ENCODE measurements at places on chromosomes 2 and 18.

DNA sequence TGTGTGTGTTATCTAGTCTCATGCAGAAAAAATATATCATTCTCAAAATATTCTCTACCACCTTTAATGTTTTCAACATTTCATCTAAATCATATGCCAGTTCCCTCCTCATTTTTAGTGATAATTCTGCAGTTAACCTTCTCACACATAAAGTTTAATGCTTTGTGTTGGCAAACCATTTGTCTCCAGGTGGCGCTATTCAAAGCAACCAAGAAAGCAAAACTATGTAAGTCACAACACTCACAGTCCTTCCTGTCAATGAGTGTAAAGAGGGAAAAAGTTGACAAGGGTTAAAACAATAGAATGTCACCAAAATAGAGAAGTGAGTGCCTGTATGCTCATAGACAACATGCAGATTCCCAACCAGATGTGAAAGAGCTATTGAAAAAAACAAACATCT lies 961.6 kb upstream of the LRRTM1 start:
- no peak for DNase-seq

DNA sequence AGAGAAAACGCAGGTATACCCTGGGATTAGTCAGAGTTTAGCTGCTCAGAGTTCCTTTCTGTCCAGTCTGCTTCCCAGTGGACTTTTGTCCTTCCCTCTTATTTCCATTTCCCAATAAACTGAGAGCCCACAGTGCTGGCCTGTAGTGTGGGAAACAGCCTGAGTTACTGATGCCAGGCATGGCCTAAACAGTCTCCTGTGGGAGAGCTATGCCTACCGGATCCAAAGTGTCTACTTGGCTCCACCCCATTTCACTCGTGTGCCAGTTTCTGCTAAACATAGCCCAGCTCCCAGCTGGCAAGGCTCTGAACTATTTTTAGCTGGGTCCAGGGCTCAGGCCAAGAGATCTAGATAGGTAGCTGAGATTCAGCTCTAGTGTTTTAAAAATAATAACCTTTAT lies 15.6 kb upstream of the PPP1CB start:
- DNase-seq = no peak

DNA sequence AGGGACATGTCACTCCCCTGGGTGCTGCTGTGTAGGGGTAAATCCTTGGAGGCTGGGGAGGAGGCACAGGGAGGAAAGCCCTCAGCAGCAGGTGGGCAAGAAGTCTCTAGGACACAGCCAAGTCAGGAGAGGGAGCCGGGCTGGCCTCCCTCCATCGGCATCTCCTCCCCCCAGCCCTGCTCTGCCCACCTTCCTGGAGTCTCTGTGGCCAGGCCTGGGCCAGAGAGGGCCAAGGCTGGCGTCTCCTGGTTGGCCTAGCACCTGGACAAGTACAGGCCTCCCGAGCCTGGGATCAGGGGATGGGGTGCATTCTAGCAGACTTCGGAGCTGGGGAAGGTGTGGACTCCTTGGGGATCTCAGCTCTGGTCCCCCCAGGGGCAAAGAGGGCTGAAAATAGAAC lies 1.8 kb downstream of the SPEG start:
- no peak for DNase-seq

GRCh38 chr2:129055242-129055641 lies 736.6 kb upstream of the HS6ST1 start:
- no peak for DNase-seq

GRCh38 chr2:206863716-206864115 lies 75.6 kb upstream of the CPO start:
- DNase-seq = no peak

- no peak for DNase-seq
Observed at GRCh38 chr2:20182241-20182931, 42.5 kb downstream of the SDC1 start.

GRCh38 chr2:215979620-215980019 lies 33.7 kb downstream of the MREG start:
- no peak for DNase-seq

DNA sequence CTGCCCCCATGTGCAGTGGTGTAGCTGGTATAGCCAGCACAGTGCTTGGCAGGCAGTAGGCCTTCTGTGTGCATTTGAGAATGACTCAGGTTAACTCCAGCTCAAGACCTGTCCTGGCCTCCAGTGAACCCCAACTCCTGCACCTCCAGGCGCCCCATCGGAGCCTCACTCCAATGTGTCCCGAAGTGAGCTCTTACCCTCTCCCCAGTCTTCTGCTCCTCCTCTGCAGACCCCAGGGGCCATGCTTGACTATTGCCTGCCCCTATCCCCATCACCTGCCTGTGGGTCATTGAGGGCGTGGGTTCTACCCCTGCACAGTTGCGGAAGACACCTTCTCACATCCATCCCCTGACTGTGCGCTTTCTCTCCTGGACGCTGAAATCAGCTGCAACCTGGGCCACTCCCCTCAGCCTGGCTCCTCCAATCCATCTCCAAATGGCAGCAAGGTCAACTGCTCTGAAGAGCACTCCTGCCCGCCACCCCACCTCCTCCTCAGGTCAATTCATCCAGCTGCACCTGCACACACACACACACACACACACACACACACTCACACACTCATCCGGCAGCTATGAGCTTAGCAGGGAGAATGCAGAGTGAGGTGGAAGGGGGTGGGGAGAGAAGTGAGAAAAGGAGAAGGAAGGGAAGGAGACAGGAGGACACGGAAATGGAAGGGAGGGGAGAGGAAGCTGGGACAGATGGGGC lies 130.3 kb upstream of the GLI2 start:
- DNase-seq = no peak

DNA sequence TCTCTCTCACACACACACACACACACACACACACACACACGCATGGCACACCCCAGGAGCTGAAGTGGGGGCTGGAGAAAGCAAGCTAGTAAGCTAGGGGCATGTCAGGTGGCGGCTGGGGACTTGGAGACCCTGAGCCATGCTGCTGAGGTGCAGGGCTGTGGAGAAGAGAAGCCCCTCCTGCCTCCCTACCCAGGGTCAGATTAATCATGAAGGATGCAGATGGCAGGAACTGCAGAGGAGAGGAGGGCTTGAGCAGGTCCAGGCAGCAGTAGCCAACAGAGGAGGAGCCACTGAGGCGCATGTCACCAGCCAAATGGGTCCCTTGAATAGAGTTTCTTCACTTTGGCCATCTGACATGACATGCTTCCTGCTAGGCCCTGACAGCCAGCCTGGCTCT lies 9.6 kb downstream of the EDAR start:
- DNase-seq = no peak

DNA sequence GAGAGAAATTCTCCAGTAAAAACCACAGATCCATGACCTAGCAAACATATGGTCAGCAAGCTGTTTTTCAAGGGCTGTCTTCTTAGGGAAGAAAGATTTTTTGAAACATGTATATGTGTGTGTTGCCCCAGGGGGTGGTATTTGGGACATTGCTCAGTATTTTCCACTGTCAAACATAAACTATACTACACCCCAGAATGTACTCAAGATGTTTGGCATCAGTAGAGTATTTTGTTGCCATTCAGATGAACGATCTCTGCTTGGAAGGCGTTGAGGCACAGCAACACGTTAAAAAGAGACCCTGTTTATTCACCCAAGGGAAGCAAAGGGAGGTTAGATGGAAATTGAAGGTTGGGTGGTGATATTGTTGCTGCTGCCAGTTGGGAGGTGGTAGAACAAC lies 30.0 kb downstream of the EEF1B2 start:
- no peak for DNase-seq

GRCh38 chr2:203586206-203586605 lies 51.1 kb upstream of the RAPH1 start:
- DNase-seq = no peak

GRCh38 chr2:231278868-231279267 lies 80.4 kb downstream of the ARMC9 start:
- no peak for DNase-seq

- DNase-seq = no peak
Observed at GRCh38 chr2:63432373-63432772, 155.9 kb downstream of the WDPCP start.

DNA sequence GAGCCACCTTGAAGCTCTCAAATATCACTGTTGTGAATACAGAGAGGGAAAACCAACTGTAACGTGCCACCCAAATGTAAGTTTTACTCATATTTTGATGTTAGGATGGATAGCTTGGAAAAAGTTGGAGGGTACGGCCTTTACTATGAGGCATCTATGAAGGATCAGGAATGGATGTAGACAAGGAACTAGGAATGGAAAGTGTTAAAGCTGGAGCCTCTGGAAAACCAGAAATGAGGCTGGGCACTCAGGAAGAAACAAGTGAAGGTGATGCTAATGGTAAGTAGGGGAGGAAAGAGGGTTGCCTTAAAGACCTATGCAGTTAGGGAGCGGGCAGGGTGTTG lies 204 bp downstream of the TXNDC2 start:
- DNase-seq = no peak

GRCh38 chr2:104501342-104501741 lies 352.6 kb upstream of the POU3F3 start:
- no peak for DNase-seq

DNA sequence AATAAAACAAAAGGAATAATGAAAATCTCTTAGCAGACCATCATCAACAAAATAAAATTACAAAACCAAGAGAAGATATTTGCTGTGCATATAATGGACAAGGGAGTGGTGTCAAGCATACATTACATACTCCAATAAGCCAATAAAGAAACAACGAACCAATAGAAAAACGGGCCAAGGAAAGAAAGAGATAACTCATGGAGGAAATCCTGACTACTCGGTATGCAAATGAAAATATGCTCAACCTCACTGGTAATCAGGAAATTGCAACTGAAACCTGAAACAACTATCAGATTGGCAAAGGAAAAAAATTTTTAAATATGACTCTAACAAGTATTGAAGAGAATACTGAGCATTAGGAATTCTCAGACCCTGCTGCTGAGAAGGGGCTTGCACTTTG lies 84.7 kb downstream of the BCL2 start:
- no peak for DNase-seq

DNA sequence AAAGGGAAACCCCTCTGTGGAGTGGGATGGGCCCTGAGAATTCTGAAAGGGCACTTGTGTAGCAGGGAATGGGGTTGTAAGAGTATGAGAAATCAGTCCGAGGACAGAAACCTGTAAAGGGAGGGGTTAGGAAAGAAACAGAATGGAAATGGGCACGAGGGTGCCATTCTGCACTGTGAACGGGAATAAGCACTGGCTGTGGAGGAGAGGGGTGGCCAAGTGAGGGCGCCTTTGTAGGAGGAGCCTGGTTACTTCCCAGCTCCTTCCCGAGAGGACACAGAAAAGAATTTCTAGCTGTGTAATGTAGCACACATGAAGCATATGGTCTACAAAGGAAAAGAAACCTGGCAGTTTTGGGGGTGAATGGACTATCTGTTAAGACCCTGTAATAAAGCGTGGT lies 53.4 kb downstream of the POLR1A start:
- no peak for DNase-seq

- no peak for DNase-seq
Observed at GRCh38 chr18:70355620-70356385, 67.0 kb downstream of the SOCS6 start.

DNA sequence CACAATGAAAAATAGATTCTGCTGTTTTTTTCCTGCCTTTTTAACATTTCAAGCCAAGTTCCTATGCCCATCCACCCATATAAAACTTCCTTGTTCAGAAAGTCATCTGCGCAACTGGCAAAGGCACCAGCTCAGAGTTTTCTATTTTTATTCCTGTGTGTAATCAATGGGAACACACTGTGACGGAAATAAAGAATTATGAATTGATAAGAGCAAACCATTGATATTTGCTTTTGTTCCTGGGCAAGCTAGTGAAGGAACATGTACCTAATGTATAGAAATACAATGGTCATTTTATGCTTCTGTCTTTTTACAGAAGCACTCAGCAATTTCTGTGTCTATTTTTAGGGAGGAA lies 30.8 kb upstream of the AAK1 start:
- no peak for DNase-seq

- DNase-seq = no peak
Observed at GRCh38 chr2:71505086-71505769, 51.9 kb downstream of the DYSF start.

DNA sequence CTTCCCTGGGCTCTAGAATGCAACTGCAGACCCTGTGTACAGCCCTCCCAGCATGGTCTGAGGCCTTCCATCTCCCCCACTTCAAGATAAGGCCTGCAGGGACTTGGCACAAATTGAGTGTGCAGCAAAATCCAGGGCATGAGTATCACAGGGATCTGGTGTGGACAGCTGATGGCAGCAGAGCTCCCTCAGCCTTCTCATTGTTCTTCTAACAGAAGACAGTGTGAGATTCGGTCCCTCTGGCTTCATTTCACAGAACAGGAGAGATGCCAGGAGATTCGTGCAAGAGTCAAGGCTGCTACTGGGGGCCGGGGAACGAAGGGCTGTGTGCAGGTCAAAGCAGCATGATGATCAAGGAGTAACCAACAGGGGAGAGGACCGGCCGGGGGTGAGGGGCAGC lies 85.8 kb downstream of the UXS1 start:
- no peak for DNase-seq

DNA sequence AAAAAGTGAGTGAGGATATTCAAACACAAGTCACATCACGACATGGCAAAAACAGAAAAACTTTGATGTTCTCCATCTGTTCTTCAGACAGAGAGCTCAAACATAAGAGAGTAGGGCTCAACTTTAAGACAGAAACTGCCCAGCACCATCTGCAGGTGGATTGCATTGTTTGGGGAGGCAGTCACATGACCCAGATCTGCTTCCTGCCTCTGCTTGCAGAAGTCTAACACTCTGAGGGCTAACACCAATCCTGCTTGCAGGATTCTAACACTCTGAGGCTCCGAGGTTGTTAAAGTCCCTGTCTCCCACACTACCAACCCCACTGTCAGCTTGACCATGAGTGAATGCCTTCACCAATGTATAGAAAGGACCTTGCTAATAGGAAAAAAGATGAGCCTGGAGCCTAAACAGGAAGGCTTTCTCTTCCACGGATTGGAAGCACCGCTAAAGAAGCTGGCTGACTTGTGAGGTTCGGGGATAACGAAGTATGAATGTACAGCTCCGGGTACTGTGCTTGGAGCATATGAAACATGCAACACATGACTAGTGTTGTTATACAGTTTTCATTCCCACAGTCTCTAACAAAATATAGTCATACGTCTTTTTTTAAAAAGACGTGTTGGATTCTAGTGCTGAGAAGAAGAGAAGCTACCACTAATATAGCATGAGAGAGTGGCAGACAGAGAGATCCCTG lies 176.6 kb upstream of the CREB1 start:
- DNase-seq = no peak

DNA sequence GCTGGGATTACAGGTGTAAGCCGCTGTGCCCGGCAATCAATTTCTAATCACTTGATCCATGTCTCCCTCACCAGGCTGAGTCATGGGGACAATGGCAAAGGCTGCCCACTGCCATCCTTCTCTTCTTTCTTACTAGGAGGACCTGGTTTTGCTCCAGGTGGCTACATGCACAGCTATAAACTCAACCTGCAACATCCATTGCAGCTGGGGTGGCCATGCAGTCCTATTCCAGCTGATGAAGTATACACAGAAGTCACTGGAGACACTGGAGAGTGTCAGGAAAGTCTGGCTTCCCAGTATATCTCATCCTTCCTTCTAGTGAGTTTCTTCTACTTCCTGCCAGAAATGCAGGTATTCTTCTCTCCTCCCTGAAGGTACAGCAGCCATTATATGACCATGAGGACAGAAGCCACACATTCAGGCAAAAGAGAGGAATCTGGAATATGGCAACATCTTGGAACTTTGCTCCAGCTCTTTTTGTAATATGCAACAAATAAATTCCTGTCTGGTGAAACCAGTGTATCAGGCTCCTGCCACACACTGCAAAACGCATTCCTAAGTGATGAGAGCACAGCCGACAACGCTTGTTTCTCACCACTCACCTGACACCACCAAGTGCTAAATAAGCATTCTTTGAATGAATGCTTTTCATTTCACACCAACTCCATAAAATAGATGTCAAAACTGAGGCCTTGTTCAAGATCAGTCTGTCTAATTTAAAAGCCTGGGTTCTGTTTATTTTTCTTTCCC lies 32.3 kb downstream of the SCTR start:
- no peak for DNase-seq
